ENCODE measurements at places on chromosomes 16 and 17.

DNA sequence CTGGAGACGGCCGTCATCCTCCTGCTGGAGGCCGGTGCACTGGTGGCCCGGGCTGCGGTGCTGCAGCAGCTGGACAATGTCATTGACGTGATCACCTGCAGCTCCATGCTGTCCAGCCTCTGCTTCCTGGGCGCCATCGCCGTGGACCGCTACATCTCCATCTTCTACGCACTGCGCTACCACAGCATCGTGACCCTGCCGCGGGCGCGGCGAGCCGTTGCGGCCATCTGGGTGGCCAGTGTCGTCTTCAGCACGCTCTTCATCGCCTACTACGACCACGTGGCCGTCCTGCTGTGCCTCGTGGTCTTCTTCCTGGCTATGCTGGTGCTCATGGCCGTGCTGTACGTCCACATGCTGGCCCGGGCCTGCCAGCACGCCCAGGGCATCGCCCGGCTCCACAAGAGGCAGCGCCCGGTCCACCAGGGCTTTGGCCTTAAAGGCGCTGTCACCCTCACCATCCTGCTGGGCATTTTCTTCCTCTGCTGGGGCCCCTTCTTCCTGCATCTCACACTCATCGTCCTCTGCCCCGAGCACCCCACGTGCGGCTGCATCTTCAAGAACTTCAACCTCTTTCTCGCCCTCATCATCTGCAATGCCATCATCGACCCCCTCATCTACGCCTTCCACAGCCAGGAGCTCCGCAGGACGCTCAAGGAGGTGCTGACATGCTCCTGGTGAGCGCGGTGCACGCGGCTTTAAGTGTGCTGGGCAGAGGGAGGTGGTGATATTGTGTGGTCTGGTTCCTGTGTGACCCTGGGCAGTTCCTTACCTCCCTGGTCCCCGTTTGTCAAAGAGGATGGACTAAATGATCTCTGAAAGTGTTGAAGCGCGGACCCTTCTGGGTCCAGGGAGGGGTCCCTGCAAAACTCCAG lies 1.1 kb downstream of the MC1R start:
- DNase-seq = no peak

DNA sequence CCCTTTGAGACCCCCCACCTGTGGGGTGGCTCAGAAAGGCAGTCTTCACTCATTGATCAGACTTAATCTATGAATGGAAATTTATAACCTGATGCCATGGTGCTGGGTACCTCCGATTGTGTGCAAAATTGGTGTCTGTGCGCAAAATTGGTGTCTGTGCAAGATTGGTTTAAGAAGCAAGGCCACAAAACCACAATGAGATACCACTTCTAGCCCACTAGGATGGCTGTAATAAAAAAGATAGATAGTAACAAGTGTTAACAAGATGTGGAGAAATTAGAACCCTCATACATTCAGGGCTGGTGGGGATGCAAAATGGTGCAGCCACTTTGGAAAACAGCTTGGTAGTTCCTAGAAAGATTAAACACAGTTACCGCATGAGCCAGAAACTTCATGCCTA lies 13.9 kb upstream of the CSNK2A2 start:
- no peak for DNase-seq

GRCh38 chr16:47449788-47450187 lies 11.1 kb downstream of the ITFG1 start:
- DNase-seq = no peak

DNA sequence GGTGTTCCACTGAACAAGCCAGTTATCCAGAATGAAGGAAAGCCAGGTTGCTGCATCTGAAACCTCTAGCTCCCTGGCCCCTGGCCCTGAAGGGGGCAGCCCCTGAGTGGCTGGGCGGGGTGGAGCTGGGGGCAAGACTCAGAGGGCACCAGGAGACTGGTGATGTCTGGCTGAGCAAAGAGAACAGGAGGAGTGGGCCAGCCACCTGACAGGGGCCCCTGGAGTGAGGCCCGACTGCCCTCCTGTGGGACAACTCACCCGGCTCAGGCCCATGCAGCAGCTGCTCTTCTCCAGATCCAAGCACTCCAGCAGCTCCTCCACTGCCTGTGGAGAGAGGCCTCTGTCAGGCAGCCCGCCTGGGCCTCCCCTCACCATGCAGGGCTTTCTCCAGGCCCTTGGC lies 60.4 kb downstream of the PIPOX start:
- no peak for DNase-seq

- no peak for DNase-seq
Observed at GRCh38 chr17:79008666-79009387, 737 bp downstream of the CANT1 start.

DNA sequence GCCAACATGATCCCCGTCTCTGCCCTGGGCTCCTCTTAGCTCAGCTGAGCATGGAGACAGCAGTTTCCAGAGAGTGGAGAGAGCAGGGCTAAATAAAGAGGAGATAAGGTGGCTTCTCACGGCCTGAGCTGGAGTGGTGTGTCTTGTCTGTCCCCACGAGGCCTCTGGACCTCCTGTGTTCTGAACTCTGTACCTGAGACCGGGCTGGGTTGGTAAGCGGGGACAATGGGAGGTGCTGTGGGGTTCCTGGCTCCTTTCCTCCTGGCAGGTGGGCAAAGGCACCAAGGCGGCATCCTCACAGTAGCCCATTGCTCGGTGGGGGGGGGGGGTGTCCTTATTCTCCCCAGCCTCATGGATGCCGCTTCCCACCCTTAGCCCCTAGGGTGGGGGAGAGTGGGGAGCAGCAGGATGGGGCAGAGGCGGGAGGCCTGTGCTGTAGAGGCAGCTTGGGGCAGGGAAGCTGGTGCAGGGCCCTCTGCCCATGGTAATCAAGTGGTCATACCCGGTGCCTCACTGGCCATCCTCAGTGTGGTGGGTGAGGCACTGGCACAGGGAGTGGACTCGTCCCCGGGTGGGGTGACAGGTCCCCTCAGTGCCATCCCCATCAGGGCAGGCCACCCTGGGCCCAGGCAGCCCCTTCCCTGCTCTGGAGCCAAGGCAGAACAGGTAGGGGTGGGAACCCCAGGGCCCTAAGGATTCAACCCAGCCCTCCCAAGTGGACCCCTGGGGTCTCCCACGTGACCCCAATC lies 2.8 kb downstream of the AANAT start:
- no peak for DNase-seq
